ENCODE measurements at places on chromosomes 5 and 9.

- peak; percentile 25 for DNase-seq
Measured at GRCh38 chr9:123020796-123021195, 12.7 kb upstream of the GPR21 start.

- DNase-seq, result no peak
Measured at GRCh38 chr5:171986772-171987171, 19.7 kb downstream of the FBXW11 start.

DNA sequence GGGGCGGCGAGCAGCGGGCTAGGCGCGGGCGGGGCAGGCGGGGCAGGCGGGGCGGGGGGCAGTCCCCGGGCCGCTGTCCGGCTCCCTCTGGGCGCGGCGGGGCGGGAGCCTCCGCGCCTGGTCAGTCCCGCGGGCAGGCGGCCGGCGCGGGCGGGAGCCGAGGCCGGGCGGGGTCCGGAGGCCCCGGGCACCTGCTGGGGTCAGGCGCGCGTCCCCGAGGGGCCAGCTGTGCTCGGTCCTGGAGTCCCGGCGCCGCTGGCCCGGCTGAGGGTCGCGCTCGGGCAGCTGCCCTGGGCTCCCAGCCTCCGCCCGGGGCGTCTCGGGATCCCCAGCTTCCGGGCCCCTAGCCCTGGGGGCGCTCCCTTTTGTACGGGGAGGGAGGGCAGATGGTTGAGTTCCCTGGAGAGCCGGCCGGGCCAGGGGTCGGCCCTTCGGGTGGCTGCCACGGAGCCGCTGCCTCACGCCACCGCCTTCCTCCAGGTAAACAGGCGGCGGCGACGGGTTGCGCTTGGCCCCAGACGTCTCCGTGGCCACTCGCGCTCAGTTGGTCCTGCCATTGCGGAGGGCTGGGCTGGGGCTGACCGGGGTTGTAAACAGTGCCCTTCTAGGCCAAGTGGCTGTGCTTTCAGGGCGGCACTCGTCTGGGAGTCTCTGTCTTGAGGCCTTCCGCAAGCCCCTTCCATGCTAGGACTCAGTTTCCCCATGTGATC, 473 bp downstream of the ZBTB34 start:
- DNase-seq, result no peak

DNA sequence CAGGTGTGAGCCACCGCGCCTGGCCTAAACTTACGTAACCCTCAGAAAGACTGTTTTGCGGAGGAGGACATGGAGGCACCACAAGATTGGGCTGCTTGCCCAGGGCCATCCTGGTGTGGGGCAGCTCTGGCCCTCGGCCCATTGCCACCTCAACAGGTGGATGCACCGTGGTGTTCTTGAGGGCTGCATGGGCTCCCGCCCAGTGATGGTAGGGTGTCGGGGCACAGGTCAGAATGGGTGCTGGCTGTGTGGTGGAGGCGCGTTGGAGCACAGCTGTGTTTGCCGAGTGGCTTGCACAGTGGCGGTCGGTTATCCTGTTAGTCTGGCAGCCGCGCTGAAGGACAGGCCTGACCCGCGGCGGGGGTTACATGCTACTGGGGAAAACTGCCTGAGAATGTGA, 196.9 kb downstream of the CACNA1B start:
- DNase-seq, result no peak

DNA sequence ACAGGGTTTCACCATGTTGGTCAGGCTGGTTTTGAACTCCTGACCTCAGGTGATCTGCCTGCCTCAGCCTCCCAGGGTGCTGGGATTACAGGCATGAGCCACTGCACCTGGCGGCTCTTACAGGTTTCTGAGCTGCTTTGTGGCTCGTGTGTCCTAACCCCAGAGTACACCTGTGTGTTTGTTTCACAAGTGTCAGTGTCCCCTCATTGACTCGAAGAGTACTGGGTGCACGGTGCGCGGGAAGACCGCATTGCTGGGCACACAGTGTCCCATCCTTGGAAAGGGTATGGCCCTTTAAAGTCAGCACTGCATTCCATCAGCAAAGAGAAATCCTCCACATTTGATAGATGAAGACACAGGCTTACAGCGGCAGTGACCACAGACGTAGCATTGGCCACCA, 23.8 kb downstream of the NDST1 start:
- DNase-seq, result no peak

DNA sequence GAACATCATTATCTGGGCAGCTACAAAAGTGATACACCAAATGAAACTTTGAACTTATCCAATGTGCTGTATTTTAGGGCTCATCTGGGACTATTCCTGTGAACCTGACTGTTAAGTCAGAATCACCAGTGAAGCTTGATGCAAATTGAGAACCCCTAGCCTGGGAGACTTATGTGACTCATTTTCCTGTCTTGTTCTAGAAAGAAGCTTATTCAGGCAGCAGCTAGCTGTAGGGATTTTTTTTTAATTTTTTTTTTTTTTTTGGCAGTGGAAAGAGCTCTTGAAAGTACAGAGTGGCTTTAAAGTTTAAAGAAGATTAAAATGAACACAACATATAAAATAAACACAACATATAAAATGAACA, 81.1 kb upstream of the TNFAIP8 start:
- DNase-seq, result peak; percentile 72

GRCh38 chr5:90182726-90183125, 226.8 kb downstream of the CETN3 start:
- no peak for DNase-seq

DNA sequence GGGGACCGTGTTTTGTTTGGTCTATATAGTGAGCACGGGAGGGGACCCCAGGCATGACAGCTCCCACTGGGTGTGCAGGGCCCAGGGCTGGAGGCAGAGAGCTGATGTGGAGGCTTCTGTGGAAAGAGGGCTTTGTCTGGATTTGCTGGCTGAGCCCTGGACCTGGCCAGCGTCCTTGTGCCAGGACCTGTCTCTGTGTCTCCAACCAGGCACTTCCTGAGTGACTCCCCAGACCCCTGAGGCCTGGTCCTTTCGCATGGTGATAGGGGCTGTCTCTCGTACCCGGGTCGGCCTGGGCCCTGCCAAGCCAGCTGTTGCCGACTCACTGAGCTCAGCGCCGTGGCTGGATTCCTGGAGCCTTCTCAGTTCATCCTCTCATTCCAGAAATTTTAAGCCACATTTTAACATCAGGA, 77.6 kb downstream of the ADAMTS2 start:
- peak; percentile 48 for DNase-seq

- no peak for DNase-seq
Measured at GRCh38 chr9:128120741-128121465, 6.6 kb downstream of the PTGES2 start.

- DNase-seq, result peak; percentile 44
Measured at GRCh38 chr9:129983891-129984290, 59.1 kb downstream of the FNBP1 start.

DNA sequence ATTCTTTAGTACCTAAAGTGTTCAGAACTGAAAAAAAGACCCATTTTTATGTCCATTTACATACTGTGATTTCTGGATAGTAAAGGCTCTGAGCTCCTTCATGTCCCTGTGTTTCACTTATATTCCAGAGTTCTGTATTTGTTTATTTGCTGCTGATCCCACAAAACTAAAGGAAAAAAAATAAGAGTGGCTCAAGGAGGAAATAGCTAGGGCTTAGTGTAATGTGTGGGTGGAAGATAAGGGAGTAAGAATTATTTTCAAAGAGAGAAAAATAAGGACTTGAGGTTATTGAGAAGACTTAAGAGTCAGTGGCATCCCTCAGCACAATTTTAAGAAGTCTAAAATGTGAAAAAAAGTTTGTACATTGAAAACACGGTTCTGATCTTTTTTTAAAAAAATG, 46.0 kb downstream of the ENTREP1 start:
- no peak for DNase-seq

DNA sequence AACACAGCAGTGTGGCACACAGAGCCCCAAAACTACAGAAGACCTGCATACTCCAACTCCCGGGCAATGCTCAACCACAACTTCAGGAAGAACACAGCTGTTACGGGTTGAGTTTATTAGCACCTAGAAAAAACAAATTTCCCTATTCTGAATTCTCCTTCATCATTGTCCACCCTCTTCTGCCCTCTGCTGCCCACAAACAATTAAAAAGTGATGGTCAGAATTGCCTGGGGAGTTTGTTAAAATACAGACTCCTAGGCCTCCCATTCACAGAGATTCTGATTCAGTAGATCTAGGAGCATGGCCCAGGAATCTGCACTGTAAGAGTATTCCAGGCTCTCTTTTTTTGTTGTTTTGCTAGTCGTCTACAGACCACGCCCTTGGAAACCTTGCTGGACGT, 310.6 kb downstream of the NDUFS4 start:
- no peak for DNase-seq

- DNase-seq, result peak; percentile 66
Measured at GRCh38 chr9:121331992-121332685, 37.9 kb downstream of the STOM start.

- DNase-seq, result no peak
Measured at GRCh38 chr5:93576994-93577853, 3.8 kb downstream of the NR2F1-AS1 start.

DNA sequence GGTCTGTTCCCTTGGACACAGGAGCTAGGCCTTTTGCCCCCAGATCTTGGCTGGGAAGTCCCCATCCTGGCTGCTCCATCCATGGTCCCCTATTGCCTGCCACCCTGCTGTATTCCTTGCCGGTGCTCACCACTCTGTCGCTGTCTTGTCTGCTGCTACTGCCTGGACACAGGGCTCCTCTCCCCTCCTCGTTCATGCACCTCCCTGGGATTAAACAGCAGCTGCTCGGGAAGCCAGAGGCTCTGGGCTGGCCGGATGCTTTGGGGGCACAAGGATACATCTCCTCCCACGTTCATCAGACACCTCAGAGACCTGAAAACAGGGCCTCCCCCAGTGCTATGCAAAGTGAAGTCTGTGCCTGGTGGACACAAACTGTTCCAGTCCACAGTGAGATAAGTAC, 110.4 kb downstream of the ZNF354C start:
- no peak for DNase-seq

DNA sequence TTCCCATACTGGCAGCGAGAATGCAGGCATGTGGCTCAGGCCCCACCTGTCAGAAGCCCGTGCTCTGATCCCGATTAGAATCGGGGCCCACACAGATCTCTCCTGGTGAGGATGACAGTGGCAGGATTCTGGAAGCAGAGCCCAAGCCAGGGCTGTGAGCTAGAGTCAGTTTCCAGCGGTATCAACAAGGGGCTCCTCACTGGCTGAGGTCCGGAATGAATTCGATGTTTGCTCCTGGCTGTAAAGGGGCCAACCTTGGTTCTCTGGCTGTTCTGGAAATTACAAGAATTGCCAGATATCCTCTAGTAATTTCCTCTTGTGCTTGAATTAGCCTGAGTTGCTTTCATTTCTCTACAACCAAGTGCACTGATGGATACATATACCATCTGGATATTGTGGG, 129.1 kb upstream of the SPRY4 start:
- no peak for DNase-seq

GRCh38 chr5:153827397-153827796, 211.3 kb downstream of the FAM114A2 start:
- no peak for DNase-seq

DNA sequence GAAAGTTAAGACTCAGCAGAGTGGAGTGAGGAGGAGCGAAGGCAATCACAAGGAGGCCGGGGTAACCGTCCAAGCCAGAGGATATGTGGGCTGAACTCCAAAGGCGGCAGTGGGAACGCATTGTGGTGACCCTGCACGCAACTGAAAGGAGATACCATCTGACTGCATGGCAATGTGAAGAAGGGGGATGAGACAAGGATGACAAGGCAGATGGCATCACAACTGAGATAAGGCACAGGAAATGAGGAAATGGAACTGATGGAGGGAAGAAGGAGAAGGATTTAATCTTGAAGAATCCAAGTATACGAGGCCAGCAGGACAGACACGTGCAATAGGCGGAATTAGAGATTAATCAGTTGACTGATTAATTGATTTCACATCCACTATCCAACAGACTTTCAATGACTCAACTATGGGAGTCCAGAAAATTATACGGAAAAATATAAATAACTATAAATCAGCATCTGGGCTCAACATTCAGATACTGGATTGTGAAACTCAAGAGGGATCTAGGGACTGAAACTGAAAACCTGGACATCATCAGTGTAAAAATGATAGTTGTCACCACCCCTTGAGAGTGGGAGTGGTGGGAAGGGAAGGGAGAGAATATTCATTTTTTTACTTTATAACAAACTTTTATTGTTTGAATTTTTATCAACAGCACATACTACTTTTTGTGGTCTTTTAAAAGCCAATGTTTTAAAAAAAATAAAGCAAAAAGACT, 86.1 kb downstream of the ARL15 start:
- DNase-seq, result no peak

DNA sequence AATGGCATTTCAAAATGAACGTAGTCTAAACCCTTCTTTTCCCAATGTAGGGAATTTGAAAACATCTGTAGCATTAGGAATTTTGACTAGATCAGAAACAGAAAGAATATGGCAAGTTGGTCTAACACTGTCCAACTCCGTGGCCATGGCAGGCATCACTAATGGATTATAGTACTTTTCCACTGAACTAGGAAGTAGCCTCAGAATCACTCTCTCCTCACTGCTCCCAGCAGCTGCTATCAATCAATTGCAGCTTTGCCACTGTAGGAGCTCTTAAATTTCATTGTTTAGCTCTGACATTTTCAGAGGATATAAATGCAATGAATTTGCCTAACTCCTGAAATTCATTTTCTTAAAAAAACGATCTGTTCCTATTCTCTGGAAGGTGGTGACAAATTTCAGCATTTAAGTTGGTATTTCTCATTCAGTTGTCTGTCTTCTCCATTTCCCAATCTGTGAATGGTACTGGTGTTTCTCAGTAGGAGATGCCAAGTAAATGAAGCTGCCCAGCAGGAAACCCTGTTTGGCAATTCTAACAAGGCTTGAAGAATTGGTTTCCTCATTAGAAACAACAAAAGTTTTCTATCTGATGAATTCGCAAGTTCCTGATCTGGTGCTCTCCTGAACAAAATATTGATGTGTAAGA, 64.7 kb downstream of the TLR4 start:
- no peak for DNase-seq

DNA sequence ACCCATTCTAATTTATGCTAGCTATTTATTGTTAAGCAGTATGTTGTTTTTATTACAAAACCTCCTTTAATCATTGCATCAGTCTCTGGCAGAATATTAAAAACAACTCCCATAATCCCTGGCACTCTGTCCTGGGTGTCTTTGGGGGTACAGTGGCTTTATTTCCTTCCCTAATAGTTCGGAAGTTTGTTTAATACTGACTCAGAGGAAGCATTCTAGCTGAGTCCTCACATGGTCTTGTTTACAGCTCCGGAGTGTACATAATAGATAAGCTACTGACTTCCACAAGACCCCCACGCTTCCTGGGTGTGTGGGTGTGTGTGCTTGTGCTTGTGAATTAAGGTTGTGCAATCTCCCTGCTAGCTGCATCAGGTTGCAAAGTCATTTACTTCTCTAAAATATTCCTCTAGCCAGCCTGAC, 149.8 kb upstream of the CDKN2B start:
- peak; percentile 43 for DNase-seq

GRCh38 chr9:86945728-86946200, 1.5 kb downstream of the GAS1 start:
- peak; percentile 56 for DNase-seq

Data from fibroblast of skin of abdomen (primary cell).